Activated naive CD4-positive, alpha-beta T cell (primary cell): ENCODE measurements at places on chromosomes 7 and 10.

- no peak for DNase-seq
These were observed 12.9 kb downstream of the INPP5A start for GRCh38 chr10:132550366-132551092.

- DNase-seq, result no peak
These were observed 14.1 kb upstream of the SUN1 start for GRCh38 chr7:818031-818699.

DNA sequence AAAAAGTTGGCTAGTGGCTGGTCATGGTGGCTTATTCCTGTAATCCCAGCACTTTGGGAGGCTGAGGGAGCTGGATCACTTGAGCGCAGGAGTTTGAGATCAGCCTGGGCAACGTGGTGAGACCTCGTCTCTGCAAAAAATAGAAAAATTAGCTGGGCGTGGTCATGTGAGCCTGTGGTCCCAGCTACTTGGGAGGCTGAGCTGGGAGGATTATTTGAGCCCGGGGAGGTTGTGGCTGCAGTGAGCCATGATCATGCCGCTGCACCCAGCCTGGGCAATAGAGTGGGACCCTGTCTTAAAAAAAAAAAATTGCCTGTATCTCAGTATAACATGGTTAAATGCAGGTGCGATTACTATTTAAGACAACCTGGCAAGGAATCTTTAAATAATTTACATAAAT lies 61.0 kb downstream of the ADD3 start:
- DNase-seq, result no peak

DNA sequence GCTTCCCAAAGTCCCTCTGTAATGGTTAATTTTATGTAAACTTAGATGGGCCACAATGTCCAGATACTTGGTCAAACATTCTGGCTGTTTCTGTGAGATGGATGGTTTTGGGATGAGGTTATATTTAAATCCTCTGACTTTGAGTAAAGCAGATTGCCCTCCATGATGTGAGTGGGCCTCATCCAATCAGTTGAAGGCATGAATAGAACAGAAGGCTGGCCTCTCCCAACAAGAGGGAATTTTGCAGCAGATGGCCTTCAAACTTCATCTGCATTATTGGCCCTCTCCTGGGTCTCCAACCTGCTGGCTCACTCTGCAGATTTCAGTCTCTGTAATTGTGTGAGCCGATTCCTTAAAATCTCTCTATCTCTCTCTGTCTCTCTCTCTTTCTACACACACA lies 362.3 kb downstream of the GRID1 start:
- no peak for DNase-seq

GRCh38 chr10:79241629-79241989 lies 105.7 kb upstream of the PPIF start:
- DNase-seq, result no peak

DNA sequence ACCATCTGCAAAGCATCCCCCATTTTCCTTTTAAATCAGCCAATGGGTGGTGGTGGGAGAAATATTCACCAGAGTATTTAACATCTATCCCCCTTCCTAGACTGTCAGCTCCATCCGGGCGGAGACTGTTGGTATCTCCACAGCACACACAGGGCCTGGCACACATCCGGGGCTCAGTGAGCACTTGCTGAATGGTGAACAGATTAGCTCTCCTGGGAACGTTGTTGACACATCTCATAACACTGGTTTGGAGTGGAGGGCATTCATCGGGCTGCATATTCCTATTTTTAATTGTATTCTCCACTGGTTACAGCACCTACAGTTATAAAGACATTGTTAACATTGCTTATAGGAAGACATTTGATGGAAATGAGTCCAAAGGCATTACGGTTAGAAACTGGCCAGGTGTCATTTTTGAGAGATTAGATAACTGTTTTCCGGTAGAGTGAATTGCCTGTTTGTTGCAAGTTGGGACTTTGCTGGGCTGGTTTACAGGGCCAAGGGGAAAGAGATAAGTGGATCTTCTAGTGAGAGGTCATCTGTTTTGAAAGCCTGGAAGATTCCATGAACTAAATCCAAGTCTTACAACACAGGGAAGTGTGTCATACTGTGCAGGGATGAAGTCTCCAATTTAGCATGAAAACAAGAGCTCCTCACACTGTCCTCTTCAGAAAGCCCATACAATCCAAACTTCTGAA lies 101.8 kb downstream of the EGFR start:
- DNase-seq, result no peak

- DNase-seq, result no peak
These were observed 17.0 kb upstream of the GIMAP2 start for GRCh38 chr7:150668472-150668911.

GRCh38 chr7:42774436-42774835 lies 137.4 kb downstream of the C7orf25 start:
- DNase-seq, result no peak

DNA sequence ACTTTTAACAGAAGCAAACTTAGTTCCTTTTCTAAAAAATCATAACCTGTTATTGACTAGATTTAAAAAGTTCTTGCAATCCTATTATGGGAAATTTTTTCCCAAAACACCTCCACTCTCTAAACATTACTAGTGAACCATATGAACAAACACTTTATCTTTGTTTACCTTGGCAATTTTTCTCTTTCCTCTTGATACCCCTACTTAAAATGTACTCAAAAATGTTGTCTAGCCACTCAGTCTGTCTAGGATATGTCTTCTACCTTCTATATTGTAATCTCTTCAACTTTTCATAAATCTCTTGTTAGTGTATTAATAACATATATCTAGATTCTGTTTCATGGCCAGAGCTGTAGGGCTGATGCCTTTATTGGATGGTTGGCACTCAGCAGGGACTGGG lies 630.0 kb upstream of the GRM3 start:
- DNase-seq, result no peak

- no peak for DNase-seq
These were observed 52.4 kb upstream of the NANOS1 start for GRCh38 chr10:118977022-118977599.

- no peak for DNase-seq
These were observed 32.4 kb upstream of the LBX1 start for GRCh38 chr10:101261702-101262101.

DNA sequence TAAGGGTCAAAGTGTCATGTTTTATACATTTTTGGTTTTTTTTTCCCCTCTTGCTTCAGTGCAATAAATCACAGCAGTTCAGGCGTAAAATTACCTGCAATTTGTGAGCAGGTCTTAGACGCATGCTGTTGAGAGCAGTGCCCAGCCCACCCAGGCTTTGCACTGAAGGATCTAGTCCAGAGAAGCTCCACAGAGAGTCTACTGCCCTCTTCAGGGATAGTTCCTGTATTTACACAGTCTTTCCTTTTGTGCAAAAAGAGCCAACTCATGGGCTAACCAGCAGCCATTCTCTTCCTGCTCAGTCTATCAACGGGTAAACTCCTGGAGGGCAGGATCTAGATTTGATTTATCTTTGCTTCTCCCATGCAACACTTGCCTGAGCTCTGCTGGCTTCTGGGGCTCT lies 82.2 kb upstream of the NAMPT start:
- DNase-seq, result no peak

GRCh38 chr10:83934641-83935338 lies 204.5 kb upstream of the GHITM start:
- DNase-seq, result no peak

DNA sequence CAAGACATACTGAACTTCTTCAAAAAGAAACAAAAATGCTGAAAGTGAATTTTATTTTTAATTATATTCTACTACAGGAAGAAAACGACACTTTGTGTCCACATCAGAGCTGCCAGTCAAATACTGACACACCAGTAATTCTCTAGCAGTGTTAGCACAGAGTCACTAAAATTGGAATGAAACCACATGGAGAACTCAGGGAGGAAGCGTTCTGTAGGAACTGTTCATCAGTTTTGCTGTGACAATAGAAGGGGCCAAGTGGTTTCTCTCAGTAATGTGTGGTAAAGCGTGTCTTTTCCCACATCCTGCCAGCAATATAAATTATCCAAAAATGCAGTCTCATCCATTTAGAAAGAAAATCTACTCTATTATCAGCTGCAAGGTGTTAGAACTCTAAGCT lies 683.3 kb downstream of the GRM8 start:
- DNase-seq, result no peak

DNA sequence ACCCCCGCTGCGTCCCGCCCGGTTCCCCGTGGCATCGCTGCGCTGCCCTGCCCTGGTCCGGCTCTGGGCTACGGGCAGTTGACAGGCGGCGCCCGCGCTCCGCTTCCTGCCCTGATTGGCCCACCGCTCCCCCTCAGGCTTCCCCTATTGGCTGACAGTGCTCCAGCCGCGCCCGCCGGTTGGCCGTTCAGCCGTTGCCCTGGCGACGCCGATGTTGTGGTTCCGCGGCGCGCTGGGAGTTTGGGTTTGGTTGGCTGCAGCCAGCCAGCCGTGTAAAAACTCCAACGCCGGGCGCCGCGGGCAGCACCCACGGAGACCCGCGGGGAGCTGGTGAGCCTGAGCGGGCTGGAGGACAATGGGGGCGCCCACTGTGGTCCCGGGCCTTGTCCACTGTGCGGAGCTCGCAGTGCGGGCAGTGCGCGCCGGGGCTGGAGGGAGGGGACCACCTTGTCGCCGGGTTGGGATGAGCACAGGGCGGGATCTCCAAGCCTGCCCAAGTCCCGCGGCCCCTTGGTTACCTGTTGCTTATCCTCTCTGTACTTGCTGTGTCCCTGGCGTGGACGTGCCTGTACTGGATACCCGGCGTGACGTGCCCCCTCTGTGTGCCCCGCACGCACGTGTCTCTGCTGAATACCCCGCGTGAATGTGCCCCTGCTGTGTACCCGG lies at the start of gene C7orf57:
TSS of gene C7orf57 (plus strand) at position 243 of the 666 bp plus-strand sequence. CDS start 766 bp downstream, outside the sequence.
- DNase-seq, result peak; percentile 59

DNA sequence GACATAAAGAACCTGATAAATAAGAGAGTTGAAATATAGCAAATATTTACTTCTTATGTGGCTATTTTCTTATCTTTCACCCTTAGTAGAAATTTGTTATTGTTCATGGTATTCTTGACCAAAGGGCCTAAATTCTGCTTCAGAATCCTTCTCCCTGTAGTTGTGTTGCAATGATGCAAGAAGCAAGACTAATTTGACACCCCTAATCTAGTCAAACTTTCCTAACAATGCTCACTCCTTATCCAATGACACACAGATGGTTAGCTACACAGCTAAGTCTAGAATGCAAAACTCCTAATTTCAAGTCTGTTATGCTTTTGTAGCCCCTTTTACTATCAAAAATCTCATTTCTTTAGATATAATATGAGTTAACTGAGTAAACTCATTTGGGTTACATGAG lies 56.1 kb downstream of the TWIST1 start:
- no peak for DNase-seq

- no peak for DNase-seq
These were observed 277.6 kb downstream of the ELFN1 start for GRCh38 chr7:1947586-1948217.

DNA sequence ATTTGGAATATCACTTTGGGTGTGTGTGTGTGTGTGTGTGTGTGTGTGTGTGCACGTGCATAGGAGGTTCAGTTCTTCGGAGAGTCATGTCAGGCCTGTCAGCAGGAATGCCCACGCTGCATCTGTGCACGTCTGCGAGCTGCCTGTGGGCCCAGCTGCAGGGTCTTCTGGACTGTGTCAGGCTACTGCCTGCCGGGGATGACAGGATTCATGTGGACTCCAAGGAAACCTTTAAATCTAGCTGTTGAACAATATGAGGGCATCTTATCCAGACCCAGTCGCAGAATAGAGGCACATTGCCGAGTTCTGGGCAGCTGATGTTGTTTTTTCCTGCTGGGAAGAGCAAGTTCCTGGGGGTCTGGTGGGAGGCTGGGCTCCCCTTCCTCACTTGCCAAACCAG lies 19.0 kb downstream of the AQP1 start:
- DNase-seq, result no peak

DNA sequence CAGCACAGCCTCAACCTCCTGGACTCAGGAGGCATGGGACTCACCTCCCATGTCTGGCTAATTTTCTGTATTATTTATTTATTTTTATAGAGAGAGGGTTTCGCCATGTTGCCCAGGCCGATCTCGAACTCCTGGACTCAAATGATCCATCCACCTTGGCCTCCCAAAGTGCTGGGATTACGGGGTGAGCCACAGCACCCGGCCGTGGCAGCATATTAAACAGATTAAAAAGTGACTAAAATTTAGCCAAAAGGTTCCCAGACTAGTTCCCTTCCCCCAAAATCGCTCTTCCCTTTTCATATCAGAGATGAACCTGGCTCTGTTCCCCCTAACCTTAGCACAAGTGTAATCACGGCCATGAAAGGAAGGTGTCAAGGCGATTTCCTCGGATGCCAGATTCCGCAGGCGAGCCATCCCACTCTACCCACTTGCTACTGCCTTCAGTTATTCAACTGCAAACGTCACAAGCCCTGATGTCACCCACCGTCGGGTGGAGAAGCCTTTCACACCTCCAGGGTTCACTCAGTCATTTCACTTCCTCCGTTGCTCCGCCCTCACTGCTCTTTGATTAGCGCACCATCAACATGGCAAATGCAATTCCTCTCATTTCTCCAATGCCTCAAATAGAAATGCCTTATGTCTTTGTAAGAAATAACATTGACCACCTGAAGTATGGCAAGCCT lies 104.7 kb upstream of the RHEB start:
- DNase-seq, result no peak

- DNase-seq, result no peak
These were observed 7.8 kb downstream of the RNF216 start for GRCh38 chr7:5773661-5774086.

- no peak for DNase-seq
These were observed 447.6 kb downstream of the TFEC start for GRCh38 chr7:115582956-115583355.

DNA sequence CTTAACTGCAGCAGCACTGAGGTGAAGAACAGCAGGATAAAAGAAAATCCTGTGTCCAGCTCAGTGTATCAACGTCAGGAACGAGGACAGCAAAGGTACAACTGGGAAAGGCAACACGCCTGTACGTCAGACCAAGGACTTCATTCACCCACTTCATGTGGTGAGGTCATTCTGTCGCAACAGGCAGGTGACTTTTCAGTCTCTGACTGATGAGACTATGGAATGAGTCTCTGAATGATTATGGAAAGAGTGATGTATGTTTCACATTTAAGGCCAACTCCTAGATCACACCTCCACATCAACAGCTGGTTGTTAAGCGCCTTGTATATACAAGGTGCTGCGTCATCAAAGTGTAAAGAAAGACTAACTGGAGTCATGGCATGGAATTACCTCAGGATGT lies 297.6 kb upstream of the SP8 start:
- DNase-seq, result no peak

- no peak for DNase-seq
These were observed 34.6 kb downstream of the LRMDA start for GRCh38 chr10:75466001-75466400.

DNA sequence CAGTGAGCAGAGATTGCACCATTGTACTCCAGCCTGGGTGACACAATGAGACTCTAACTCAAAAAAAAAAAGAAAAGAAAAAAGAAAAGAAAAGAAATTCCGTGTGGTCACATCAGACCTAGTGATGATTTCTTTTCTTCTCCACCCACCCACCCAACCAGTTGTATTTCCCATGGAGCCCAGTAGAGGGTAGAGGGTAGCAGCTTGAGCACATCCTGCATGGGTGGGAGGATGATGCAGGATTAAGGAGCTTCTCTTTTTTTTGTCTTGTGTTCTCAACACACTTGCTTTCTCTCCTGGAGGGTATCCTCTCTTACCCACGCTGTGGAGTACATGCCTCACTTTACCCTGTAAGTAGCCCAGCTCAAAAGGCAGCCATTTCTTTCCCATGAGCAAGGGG lies 118.6 kb upstream of the CARD11 start:
- no peak for DNase-seq
